Activated T-cell treated with anti-CD3 and anti-CD28 coated beads for 48 hours (primary cell): ENCODE measurements at places on chromosomes 3 and 15.

DNA sequence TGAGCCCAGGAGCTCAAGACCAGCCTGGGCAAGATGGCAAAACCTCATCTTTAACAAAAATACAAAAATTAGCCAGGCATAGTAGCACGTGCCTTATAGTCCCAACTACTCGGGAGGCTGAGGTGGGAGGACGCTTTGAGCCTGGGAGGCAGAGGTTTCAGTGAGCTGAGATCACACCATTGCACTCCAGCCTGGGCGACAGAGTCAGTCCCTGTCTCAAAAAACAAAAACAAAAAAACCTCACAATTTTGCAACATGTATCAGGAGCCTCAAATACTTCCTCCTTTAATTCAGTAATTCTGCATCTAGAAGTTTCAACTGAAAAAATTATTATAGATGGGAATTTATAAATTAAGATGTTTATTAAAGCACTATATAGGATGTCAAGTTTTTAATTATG is 1.1 kb downstream of the MRPL47 start:
- no peak for DNase-seq

DNA sequence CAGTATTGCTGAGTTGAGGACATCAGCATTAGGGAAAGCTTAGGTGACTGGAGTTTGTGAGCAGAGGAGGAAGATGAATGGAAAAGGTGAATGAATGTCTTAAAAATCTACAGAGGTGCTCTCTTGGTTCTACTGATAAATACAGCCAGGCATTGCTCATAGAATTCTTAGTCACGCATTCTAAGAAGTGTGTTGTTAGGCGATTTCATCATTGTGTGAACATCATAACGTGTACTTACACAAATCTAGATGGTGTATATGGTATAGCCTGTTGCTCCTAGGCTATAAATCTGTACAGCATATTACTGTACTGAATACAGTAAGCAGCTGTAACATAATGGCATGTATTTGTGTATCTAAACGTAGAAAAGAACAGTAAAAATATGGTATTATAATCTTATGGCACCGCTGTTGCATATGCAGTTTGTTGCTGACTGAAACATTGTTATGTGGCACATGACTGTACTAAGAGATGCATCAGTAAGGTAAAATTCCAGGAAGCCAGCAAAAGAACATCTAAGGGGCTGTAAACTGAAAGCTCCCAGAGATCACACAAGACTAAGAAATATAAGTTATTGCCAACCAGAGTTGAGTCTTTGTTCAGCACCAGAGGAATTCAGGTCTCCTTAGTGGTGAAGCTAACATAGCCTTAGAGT is 42.9 kb upstream of the ASB14 start:
- no peak for DNase-seq

GRCh38 chr3:13235079-13235478 is 161.8 kb upstream of the IQSEC1 start:
- peak; percentile 7 for DNase-seq

DNA sequence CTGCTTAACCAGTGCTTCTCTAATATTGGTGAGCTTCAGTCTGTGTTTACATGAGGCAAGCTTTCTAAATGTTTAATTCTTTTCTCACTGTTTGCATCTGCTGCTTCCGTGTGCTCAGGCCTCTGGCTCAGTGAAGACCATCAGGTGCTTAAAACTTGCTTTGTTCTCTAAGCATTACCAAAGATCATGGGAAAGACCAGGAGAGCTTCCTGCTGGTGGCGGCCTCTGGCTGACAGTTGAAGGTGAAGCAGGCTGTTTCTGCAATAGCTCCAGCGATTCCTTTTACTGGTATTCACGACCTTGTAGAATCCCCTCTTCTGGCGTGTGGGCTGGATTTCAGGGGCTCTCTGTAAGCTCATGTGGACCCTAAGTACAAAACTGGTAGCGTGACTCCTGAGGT is 45.1 kb downstream of the EDEM1 start:
- no peak for DNase-seq

DNA sequence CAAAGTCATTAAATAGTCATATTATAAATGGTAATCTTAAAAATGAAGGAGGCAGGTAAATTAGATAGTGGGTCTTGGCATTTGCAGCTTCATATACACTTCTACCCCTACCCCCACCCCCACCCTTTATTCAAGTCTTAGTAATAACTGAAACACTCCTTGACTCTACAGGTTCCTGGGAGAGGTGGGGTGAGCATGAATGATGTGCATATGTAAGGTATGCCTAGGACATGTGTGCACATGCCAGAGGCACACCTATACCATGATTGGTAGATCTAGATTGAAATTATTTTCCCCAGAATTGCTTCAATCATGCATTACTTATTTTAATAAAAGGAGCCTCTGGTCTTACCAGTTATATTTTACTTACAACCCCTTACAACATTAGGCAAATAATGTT is 40.1 kb upstream of the PDCD6IP start:
- no peak for DNase-seq

DNA sequence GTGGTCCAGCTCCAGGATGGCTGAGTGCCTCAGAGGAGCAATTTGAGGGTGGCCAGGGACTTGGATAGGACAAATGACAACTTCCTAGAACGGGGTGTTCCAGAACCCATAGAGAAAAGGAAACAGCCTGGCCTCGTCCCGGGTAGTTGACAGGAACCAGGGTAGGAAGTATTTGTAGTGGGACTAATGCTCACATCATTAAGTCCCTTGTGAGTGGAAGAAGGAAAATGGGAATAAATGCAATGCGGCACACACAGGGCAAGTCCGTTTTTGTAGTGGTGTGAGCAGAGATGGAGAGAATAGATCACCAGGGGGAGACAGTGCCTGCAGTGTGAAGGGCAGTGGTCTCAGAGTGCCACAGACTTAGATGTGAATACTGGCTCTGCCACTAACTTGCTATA is 19.6 kb downstream of the TIMP4 start:
- DNase-seq, result peak; percentile 15

DNA sequence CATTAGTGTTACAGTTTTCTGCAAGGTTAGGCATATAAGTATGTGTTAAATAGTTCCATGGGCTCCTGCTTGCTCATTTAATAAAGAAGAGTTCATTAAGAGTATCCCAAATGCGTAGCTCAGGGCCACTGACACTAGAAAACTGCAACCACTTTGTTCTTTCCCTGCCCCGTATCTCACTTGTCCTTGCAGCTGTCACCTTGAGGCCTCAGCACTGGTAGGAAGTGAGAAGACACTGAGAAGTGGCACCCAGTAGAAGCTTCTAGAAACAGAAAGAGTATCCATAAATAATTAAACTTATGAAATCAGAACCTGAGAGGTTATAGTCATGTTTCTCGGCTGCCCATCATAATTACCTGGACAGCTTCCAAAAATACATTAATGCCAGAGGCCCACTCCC is 266.0 kb downstream of the KCNMB2 start:
- DNase-seq, result no peak

DNA sequence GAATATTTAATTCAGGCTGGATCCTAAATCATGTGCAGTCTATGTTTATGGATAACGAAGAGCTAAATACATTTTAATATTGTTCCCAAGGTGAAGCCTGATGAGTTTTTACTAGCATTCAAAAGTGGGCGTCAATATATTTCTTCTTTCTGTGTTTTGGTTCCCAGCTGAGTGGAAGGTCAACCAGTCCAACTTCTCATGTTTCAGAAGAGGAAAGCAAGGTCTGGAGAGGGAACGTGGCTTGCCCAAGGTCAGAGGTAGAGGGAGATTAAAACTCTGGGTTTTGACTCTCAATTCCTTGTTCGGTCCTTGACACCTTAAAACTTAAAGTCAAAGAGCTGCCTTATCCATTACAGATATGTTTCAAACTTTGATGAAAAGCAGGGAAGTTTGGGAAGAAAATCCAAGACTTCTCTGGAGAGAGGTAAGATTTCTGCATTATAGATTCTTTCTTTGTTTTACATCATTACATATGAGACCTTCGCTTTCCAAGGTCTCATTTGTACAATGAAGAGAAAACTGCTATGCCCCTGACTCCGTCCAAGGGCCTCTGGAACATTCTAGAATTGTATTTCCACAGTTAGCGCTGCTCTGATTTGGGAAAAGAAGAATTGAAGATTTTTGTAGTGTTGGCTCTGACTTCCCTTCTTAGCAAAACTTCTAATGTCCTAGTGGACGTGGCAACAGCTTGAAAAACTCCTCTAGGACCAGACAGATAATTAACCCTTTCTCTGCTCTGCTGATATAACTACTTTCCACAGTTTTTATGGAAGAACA is 57.7 kb upstream of the HES1 start:
- no peak for DNase-seq

GRCh38 chr3:39183211-39184080 is 8.9 kb downstream of the XIRP1 start:
- DNase-seq, result no peak

GRCh38 chr3:152305075-152305474 is 36.3 kb downstream of the MBNL1 start:
- DNase-seq, result no peak

GRCh38 chr15:40841741-40842140 is 2.1 kb upstream of the SPINT1 start:
- DNase-seq, result no peak

- no peak for DNase-seq
These were observed 202.7 kb downstream of the TNIK start for GRCh38 chr3:171257251-171258203.
